CD4-positive, CD25-positive, alpha-beta regulatory T cell (primary cell): ENCODE measurements at places on chromosomes 6 and 20. TPM values are rescaled to one million over a fixed set of nuclear protein-coding genes. Genes with fewer than 3 reads are reported as not detected.
A peak's percentile ranks its signal among the peaks of the same experiment; 100 is the strongest.

DNA sequence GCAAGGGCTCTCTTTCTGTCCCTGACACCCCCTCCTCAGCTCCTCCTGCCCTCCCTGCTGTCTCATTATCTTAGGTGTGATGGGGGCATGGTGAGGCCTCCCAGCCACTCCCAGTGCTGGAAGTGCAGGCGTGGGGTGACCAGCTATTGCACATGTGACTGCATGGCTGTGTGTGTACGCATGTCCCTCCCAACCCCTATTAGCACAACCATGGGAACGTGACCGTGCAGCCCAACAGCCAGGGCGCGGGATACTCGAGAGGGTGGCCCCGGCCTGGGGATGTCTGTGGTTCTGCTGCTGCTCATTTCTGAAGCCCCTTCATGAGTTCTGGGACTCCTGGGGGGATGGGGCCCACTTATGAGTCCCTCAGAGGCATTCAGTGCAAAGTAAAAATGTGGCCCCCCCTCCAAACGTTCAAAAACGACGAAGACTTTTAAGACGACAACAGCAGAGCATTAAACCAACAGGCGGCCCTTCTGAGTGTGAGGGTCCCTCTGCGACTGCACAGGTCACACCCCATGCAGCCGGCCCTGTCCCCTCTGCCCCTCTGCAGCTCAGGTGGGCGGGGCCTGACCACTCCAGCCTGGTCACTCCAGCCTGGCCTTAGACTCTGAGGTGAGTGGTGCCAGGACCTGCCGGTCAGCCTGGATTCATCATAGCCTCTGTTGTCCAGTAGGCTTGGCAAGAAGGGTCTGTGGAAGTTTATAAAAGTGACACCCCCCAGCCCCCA lies 51.1 kb downstream of the RBM38 start:
- no peak overlapping the region for H3K4me3 ChIP-seq
- H3K27ac ChIP-seq: no peak overlapping the region
- H3K27me3 ChIP-seq: no peaks in the 10 kb centered on the region
- H3K4me1 ChIP-seq: peaks cover 5% of the 10 kb centered on the region

DNA sequence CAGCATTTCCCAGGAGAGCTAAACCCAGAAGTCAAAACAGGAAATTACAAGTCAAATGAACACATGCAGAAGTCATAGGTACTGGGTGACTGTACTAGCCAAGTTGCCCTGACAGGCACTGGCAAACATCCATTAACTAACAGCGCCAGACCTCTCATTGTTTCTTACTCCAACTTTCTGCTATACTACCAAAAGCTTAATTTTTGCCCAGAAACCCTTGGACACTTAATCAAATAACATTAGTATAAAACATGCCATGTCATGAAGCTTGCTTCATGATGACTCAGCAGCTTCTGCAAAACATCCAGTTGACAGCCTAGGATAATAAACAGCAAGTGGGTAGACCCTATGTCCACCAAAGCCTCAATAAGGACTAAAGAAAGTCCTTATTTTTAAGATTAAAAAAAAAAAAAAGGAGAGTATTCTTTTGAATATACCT lies 3.5 kb downstream of the NUP153 start:
- no peaks in the 10 kb centered on the region for H3K27me3 ChIP-seq
- peak overlapping the region; percentile 82 for H3K4me3 ChIP-seq
- no peaks in the 10 kb centered on the region for H3K36me3 ChIP-seq

DNA sequence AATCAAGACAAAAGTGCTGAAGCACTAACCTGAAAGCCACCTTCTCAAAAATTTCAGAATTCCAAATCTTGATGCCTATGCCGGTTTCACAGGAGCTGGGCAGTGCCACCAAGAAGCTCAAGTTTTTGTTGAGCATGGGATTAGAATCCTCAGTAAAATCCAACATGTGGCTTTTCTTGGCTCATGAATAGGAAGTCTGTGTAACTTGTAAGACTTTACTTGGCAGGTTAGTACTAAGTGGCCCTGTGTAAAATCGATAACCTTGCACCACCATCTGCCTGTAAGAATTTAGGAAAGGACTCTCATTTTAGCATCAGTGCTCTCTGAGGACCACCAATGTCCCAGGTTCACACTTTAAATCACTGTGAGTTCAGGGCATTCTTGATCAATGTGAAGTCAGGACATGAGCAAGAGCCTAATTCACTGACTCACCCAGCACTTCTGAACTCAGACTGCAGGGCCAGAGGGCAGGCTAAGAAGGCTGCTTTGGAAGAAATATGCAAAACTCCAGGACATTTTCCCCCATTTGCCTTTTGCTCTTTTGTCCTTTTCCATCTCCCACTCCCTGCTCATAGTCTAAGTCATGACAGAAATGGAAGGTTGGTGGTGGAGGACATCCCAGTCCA lies 113.2 kb downstream of the EDN1 start:
- no peak overlapping the region for H3K4me3 ChIP-seq
- no peaks in the 10 kb centered on the region for H3K4me1 ChIP-seq
- H3K36me3 ChIP-seq: no peaks in the 10 kb centered on the region
- H3K27me3 ChIP-seq: no peaks in the 10 kb centered on the region
- no peak overlapping the region for H3K27ac ChIP-seq

DNA sequence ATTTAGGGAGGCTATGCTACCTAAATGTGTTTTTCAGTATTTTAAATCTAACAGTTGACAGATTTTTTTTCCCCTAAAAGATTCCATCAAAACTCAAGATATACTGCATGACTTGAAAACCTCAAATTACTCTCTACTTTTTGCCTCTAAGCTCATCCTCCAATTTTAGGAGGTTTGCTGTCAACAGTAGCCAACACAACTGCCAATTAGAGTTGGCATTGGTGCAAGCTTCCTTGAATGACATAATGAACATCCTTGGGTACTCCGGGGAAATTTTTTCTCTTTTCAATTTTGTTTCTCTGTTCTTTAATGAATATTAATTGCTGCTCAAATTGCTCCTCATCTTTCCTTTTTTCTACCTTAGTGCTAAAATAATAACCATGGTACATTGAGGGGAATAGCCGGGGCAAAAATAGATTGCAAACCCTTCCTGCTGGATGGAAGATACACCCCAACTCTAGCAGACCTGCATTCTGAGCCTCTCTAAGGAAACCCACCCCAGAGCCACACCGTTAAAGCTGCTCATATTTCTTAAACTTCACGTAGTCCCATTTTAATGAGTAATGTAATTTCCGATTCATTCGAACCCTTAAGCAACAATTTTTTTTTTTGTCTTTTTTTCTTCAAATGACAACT lies 34.3 kb downstream of the SLC22A23 start:
- no peaks in the 10 kb centered on the region for H3K36me3 ChIP-seq
- H3K4me1 ChIP-seq: no peaks in the 10 kb centered on the region
- no peak overlapping the region for H3K4me3 ChIP-seq
- no peak overlapping the region for H3K27ac ChIP-seq
- peaks cover 3% of the 10 kb centered on the region for H3K27me3 ChIP-seq

DNA sequence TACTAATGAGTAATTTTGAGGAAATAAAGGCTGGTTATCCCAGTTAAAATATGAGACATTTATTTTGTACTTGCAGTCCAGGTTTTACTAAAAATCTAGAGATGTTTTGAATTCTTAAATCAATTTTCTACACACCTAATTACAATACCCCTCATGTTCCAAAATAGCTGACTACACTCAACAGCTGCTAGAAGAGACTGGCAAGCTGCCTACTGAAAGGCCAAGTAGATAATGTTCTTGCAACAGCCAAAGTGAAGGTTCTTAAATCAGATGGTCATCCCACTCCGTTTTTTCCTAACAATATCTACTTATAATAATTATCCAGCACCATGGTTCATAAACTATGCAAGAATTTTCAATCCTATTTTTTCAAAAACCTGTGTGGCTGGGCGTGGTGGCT lies 69.0 kb downstream of the DTNBP1 start:
- H3K4me1 ChIP-seq: no peaks in the 10 kb centered on the region
- no peaks in the 10 kb centered on the region for H3K27me3 ChIP-seq
- H3K27ac ChIP-seq: no peak overlapping the region
- DNase-seq: no peak

TMEM30A gene
- 32.5 TPM for total RNA-seq

GRCh38 chr6:132736239-132736638 lies 21.5 kb downstream of the VNN2 start:
- DNase-seq: no peak
- peaks cover 4% of the 10 kb centered on the region for H3K4me1 ChIP-seq
- no peak overlapping the region for H3K27ac ChIP-seq
- peaks cover 2% of the 10 kb centered on the region for H3K27me3 ChIP-seq
- H3K36me3 ChIP-seq: no peaks in the 10 kb centered on the region
